Hepatic stellate cell (primary cell): ENCODE measurements at places on chromosomes 16 and 17.

- DNase-seq = no peak
These were observed 808 bp upstream of the BAHCC1 start for GRCh38 chr17:81394377-81394920.

DNA sequence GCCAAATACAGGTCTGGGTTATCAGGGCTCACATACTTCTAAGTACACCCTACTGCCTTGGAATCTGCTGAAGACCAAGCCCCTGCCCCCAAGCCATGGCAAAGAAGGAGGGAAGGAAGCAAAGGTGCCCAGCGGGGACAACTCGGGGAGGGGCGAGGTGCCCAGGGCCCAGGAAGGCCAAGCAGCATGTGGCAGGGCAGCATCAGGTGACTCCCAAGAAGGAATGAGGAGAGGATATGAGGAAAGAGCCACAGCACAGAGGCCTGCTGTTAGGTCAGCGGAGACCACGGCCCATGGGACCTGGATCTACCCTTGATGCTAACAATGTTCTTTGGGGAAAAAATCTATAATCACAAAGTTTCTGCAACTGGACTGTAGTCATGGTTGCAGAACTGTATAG, 142.6 kb upstream of the CRHR1 start:
- no peak for DNase-seq

DNA sequence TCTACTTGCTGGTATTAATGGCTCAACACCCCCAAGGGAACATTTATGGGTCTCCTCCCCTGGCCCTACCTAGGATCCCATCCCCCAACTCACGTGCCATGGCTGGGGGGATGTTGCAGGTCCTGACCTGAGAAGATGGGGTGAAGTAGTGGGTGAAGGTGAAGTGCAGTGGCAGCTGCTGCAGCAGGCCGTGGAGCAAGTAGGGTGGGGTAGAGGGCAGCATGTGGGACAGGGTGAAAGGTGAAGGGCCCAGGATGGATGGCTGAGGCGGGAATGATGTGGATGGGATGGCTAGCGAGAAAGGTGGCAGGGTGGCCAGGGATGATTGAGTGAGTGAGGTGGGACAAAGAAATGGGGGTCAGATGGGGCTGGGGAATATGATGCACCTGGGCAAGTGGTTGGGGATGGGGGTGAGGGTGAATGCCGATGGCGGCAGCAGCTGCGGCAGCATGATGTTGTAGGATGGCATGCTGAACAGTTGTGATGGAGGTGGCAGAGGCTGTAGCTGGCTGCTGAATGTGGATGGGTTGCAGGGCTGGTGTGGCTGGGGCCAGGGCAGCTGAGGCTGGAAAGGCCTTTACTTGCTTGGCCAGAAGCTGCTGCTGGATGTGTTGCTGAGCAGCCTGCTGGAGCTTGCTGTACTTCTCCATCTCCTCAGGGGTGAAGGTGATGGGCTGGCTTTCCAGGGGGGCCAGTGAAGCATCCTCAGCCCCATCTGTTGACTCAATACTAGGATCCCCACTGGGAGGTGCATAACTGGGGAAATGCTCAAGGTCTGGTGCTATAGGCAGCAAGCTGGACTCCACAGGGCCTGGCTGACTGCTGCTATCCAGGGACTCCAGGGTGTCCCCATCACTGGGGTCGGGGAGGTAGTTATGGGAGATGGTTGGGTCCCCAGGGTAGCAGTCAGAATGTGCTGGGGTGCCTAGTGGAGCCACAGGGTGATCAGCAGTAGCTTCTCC, 8.3 kb upstream of the ITGA2B start:
- no peak for DNase-seq

- DNase-seq = peak; percentile 43
These were observed 14.2 kb upstream of the HAPSTR1 start for GRCh38 chr16:9077091-9077809.

DNA sequence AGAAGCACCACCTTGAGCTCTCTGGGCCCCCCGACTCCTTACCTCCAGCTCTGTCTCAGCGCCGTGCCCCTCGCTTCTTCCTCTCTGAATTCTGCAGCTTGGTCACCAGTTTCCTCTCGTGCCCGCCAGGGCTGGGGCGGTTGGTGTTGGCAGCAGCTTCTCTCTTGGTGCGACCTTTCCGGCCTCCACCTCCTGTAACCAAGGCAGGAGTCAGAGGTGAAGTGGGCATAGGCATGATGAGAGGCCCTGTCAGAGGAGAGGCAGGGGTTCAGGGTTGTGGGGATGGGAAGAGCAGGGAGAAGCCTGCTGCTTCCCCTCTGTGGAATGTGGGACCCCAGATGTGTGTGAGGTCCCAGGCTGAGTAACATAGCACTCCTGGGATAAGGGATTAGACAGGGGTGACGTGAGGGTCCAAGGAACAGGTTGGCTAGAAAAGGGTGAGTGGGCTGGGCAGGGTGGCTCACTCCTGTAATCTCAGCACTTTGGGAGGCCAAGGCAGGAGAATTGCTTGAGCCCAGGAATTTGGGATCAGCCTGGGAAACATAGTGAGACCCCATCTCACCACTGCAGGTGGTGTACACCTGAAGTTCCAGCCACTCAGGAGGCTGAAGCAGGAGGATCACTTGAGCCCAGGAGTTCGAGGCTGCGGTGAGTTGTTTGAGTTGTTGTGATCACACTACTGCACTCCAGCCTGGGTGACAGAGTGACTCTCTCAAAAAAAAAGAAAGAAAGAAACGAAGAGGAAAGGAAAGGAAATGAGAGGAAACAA, 626 bp downstream of the NUPR1 start:
- no peak for DNase-seq

DNA sequence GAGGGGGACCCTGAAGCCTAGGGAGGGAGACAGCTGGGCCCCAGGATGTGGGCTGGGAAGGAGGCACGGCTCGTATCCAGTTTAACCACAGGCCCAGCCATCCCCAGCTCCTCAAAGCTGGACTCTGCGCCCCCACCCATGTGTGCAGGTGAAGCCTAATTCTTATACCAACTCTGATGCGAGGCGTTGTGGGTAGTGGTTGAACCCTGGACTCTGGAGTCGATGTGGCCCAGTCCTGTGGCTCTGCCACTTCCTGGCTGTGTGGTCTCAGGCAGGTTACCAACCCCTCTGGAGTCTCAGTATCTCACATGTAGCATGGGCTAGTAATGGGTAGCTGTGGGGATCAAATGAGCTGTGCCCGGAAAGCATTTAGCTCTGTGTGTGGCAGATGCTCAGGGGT, 60.4 kb upstream of the TOB1 start:
- DNase-seq = no peak

DNA sequence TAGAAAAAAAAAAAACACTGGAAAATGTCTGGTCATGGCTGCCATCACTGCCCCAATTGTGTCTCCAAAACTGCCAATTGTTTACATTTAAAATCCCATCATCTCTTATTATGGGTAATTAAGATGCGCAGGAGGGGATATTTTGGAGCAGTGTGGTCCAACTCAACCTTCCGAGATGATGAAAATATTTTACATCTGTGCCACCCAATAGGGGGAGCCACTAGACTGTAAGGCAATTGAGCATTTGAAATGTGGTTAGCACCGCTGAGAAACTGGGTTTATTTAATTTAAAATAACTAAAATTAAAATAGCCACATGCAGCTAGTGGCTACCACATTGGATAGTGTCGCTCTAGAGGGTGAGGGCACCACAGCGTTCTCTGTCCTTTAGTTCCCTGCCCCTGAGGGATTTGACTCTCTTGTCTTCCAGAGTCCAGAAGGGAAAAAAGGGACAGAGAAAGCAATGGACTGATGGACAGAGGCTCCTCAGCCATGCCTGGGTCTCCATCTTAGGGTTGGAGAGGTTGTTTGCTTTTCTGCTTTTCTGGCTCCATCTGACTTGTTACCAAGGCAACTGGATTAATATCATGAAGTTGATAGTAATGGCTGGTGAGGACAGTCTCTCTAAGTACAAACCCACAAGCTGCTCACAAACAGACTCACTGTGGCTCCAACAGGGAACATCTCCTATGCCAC, 3.5 kb downstream of the MPO start:
- DNase-seq = no peak

DNA sequence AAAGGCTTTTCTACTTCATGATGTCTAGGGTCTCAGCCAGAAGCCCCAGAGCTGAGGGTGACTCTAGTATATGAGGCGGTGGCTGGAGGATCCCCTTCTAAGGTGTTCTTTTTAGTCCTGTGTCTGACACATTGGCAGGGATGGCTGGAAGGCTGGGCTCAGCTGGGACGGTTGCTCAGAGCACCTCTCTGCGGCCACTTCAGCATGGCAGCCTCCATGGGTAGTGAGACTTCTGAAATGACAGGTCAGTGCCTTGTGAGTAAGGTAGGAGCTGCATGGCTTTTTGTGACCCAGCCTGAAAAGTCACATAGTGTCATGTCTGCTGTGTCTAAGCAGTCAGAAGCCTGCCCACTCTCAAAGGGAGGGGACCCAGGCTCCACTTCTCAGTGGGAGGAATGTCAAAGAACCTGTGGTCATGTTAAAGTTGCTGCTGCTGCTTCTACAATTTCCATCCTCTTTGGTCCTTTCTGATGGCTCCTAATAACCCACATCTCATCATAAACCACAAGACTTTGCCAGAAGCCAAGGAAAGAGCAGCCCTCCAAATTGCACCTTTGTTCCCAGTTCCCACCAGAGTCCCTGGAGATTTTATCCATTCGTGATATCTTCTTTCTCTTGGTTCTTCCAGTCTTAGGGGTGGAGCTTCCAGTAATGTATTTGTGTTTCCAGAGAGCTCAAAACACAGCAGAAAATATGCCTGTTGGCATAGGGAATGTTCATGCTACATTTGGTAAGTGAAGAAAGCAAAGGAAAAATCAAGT, 15.4 kb upstream of the KCNG4 start:
- no peak for DNase-seq

GRCh38 chr16:3625911-3626732, 14.7 kb upstream of the SLX4 start:
- DNase-seq = no peak

- no peak for DNase-seq
These were observed 32.7 kb downstream of the NFATC3 start for GRCh38 chr16:68117884-68118283.

- DNase-seq = no peak
These were observed 59.8 kb upstream of the HSBP1 start for GRCh38 chr16:83747936-83748335.

DNA sequence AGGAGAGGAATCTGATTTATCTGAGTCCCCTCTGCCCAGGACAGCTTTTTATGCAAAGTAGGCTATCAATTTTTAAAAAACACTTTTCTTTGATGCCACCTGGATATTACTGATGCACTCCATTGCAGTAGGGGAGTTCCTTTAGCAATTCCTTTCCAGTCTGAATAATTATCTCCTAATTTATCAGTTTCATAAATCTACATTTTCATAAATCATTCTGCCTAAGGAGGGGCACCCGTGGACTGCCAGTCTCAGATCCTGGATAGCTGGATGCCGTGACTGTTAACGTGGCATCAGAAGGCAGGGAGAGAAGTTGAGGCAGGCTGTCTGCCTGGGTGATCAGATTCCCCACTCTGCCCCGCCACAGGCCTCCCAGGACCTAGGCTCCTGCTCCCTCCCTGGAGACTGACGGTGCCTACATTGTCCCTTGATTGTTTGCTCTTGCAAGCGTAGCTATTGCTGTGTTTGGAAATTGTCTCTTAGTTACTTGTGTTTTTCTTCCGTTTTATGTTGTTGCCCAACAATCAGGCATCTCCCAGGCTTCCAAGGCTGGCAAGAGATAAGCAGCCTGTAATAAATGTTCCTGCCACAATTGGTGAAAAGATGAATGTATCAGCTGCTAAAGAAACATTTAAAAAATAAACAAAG, 75.2 kb downstream of the KATNIP start:
- no peak for DNase-seq

DNA sequence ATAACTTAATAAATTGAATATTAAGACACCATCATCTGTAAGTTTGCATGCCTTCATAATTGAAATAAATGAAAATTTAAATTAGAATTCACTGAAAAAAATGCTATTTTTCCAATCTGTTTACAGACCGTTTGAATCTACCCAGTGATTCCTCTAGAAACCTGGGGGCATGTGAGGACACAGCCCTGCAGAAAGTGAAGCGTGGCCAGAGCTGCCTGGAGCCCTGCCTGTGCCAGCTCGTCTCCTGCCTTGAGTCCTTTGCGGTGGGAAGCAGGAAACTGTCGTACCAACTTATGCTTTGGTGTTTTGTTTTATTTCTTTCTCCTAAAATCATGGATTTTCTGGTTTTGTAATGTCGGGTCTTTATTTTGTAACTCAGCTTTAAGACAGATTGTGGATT, 67.8 kb upstream of the FA2H start:
- no peak for DNase-seq

DNA sequence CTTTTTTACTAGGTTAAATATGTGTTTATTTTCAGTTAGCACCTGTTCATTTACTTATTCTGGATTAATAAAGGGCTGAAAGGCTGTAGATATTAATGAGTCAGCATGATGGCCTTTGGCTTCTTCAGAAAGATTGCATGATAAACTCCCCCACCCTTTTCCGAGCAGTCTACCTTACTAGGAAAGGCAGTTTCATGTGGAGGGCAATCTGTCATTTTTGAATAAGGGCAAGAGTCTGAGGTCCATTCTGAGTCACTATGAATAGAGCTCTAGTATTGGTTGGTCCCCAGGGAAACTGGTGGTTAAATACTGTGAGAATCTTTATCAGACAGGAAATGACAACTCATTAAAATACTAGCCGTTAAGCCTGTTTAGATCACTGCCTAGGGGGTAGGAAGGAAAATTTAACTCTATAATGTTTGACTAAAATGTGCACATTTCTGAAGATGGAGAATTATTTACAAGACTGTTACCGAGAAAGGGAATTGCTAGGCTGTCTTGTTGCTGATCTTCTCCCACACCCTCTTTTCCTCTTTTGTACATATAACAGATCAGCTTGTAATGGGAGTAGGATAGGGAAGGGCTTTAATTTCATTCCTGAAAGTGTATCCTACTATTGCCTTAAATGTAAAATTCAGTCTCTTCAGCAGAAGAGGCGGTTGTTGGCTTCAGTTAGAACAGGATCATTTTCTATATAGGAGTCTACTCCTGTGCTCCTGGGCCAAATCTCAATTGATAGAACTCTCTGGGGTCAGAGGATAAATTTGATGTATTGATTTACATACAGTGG, 63.3 kb downstream of the TUBD1 start:
- DNase-seq = peak; percentile 70

DNA sequence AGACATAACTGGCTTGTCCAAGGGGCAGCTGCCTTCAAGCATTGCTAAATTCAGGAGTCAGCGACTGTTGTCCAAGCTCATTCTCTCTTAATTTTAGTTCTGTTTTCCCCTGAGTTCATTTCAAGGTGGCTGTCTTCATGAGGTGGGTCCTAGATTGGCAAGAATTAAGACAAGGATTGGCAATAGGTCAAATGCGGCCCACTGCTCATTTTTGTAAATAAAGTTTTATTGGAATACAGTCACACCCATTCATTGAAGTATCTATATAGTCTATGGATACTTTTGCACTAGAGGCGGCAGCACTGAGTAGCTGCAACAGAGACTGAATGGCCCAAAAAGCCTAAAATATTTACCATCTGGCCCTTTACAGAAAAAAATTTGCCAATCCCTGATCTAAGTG, 73.8 kb downstream of the TMEM114 start:
- DNase-seq = no peak
